ENCODE measurements at places on chromosomes 4 and X. TPM values are rescaled to one million over a fixed set of nuclear protein-coding genes. Genes with fewer than 3 reads are reported as not detected.

The CXorf66 gene
- total RNA-seq = not detected

The TRIM60 gene
- not detected for total RNA-seq

The FAM156A gene
- 18.7 TPM for total RNA-seq

The CDKL5 gene
- 10.6 TPM for total RNA-seq

The DAPP1 gene
- not detected for total RNA-seq

The DOK7 gene
- 0.69 TPM for total RNA-seq

The WDR17 gene
- 0.64 TPM for total RNA-seq

The COL4A6 gene
- total RNA-seq = 10.5 TPM

The GPR82 gene
- total RNA-seq = not detected

The LARP7 gene
- total RNA-seq = 36.8 TPM

The SLC49A3 gene
- total RNA-seq = 19.9 TPM

The CENPVL2 gene
- not detected for total RNA-seq

The PLS3 gene
- 122 TPM for total RNA-seq

The CT47B1 gene
- total RNA-seq = not detected

The IL1RAPL1 gene
- 0.18 TPM for total RNA-seq

All from endothelial cell (in vitro differentiated cells).